Kidney epithelial cell (primary cell): ENCODE measurements at places on chromosomes 7 and 10. TPM values are rescaled to one million over a fixed set of nuclear protein-coding genes. Genes with fewer than 3 reads are reported as not detected.
A peak's percentile ranks its signal among the peaks of the same experiment; 100 is the strongest.

DNA sequence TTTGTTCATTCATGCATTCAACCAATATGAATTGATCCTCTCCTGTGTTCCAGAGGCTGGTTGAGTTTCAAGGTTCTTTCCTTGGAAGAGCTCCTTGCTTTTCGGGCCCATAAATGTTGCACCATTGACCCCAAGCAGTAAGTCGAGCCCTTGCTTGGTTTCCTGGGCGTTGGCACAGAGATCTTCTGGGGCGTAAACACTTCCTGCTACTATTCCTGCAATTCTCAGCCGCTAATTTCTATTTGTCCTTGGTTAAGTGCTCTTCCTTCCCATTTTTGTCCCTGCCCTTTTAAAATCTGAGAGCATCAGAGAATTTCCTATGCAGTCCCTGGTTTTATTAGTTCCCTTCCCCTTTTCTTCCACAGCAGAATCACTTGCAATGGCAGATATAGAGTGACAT lies 44.1 kb upstream of the ADRB1 start:
- DNase-seq, result no peak

- no peak for DNase-seq
These were observed 24.1 kb upstream of the PNLIP start for GRCh38 chr10:116521424-116522290.

- DNase-seq, result no peak
These were observed 66.1 kb upstream of the JCAD start for GRCh38 chr10:30125496-30125895.

Gene ACSM6
- total RNA-seq, result not detected in 2 replicates

Gene NANOS1
- 0.88 and 1.6 TPM in 2 replicates for total RNA-seq

DNA sequence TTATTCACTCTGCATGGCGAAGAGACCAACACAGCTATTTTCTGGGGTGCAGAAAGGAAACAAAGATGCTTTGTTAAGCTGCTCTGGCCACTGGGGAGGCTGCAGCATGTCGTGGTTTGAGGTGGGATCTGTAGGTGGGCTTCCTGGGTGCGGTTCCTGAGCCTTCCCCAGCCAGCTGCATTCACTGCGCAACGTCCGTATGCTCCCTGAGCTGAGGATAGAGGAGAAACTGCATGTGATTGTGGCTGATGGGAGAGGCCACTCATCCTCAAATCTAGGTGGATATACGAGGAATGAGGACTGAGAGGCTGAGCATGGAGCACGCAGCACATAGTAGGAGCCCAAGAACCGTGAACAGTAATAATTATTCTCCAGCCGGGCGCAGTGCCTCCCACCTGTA lies 9.9 kb upstream of the DNAAF5 start:
- no peak for DNase-seq

- peak; percentile 51 for DNase-seq
These were observed 62.6 kb downstream of the COL13A1 start for GRCh38 chr10:69864321-69864720.

Gene DNAH11
- total RNA-seq, result not detected in 2 replicates

Gene CRHR2
- total RNA-seq, result not detected in 2 replicates

- DNase-seq, result no peak
These were observed 18.1 kb downstream of the BAZ1B start for GRCh38 chr7:73504017-73504416.

Gene CYP3A7
- not detected in 2 replicates for total RNA-seq

DNA sequence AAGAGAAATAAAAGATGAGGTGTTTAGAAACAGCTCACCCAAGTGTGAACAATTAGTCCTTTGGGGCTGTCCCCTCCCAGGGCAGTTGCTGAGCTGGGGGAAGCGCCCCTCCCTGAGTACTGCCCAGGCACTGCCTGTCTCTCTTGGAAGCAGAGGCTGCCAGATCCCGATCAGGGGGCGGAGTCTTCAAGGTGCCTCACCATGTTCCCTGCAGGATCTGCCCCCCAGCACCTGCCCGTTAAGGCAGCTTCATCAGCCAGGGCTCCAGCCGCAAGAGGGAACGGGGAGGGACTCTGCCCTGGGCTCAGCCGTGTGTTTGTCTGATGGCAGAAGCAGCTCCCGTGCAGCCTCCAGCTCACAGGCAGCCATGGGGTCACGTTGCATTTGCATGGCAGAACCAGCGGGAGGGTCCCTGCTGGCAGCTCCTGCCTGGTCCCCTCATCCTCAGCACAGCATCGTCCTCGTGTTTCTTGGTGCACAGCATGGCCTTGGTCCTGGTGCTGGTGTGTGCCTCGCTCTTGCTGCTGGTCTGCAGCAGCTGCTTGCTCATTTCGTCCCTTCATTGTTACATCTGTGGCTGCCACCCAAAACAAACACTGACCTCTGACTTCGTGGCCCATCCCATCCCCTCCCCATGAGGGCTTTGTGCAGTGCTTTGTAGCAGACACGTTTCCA lies 10.7 kb upstream of the DPYSL4 start:
- no peak for DNase-seq

GRCh38 chr10:59047957-59048618 lies 128.4 kb upstream of the PHYHIPL start:
- DNase-seq, result no peak

DNA sequence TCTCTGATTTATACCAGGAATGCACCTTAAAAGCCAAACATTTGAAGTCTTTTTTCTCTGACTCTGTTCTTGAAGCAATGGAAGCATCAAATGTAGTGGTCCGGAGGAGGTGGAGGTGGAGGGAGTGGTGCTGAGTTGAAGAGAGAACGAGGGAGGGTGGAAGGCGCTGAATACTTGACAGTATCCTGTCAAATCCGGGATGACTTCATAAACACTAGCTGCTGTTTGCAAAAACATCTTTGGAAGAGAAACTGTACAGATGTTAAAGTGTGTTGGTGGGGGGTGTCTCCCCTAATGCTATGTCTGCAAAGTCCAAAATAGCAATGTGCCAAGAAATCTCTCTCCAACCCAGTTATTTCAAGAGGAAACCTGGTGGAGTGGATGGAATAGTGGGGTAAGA lies 328.5 kb upstream of the AUTS2 start:
- no peak for DNase-seq

- DNase-seq, result no peak
These were observed 43.7 kb downstream of the HTRA1 start for GRCh38 chr10:122505011-122505410.

Gene ASZ1
- total RNA-seq, result not detected in 2 replicates
